ENCODE measurements at places on chromosomes 3 and 15. TPM values are rescaled to one million over a fixed set of nuclear protein-coding genes. Genes with fewer than 3 reads are reported as not detected.

DNA sequence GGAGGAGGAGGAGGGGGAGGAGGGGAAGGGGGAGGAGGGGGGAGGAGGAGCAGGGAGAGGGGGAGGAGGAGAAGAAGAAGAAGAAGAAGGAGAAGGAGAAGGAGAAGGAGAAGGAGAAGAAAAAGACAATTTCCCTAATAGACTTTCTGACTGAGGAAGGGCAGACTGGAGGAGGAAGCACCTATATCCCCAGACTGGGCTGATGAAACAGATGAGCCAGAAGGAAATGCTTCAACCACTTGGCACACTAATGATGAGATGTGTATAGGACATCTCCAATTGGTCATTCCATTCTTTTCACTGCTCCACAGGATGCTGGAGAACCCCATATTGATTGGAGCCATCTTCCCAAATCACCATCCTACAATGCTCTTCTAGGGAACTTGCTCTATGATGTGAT lies 69.9 kb downstream of the LYZL4 start:
- H3K4me1 ChIP-seq: no peaks in the 10 kb centered on the region
- H3K4me3 ChIP-seq: no peak overlapping the region
- DNase-seq: no peak
- H3K36me3 ChIP-seq: no peaks in the 10 kb centered on the region
- H3K27ac ChIP-seq: no peak overlapping the region

- no peaks in the 10 kb centered on the region for H3K36me3 ChIP-seq
- H3K27ac ChIP-seq: peak overlapping the region; percentile 50
- DNase-seq: no peak
- H3K4me3 ChIP-seq: no peak overlapping the region
- peaks cover 10% of the 10 kb centered on the region for H3K4me1 ChIP-seq
- H3K27me3 ChIP-seq: no peaks in the 10 kb centered on the region
Observed at GRCh38 chr15:38991126-38991525, 426.5 kb upstream of the RASGRP1 start.

- no peak for DNase-seq
- H3K4me1 ChIP-seq: peaks cover 34% of the 10 kb centered on the region
- no peaks in the 10 kb centered on the region for H3K36me3 ChIP-seq
- no peak overlapping the region for H3K4me3 ChIP-seq
Observed at GRCh38 chr3:12755754-12756153, 3.3 kb downstream of the TMEM40 start.

GRCh38 chr3:139586420-139587017 lies 47.0 kb upstream of the RBP1 start:
- H3K4me1 ChIP-seq: no peaks in the 10 kb centered on the region
- no peak overlapping the region for H3K4me3 ChIP-seq
- no peak for DNase-seq
- no peaks in the 10 kb centered on the region for H3K27me3 ChIP-seq
- H3K27ac ChIP-seq: no peak overlapping the region

DNA sequence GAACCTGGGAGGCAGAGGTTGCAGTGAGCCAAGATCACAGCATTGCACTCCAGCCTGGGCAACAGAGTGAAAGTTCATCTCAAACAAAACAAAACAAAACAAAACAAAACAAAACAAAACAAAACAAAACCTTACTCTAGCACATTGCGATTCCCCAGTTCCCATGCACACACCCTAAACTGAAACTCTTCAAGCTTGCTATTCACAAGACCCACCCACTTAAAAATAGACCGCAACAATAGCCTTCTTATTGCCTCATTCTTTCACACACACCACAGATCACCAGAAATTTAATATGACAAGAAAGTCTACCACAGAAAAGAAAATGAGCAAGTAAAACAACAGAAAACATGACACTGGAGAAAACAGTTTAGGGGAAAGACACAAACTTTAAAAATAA lies 598.4 kb downstream of the FHIT start:
- no peaks in the 10 kb centered on the region for H3K27me3 ChIP-seq
- H3K4me3 ChIP-seq: no peak overlapping the region
- no peak for DNase-seq
- H3K4me1 ChIP-seq: no peaks in the 10 kb centered on the region
- H3K27ac ChIP-seq: peak overlapping the region; percentile 17

GRCh38 chr15:27989838-27990237 lies 109.3 kb downstream of the OCA2 start:
- no peak overlapping the region for H3K27ac ChIP-seq
- no peaks in the 10 kb centered on the region for H3K36me3 ChIP-seq
- no peaks in the 10 kb centered on the region for H3K4me1 ChIP-seq
- no peak overlapping the region for H3K4me3 ChIP-seq
- H3K27me3 ChIP-seq: no peaks in the 10 kb centered on the region
- DNase-seq: no peak

- DNase-seq: no peak
- no peaks in the 10 kb centered on the region for H3K36me3 ChIP-seq
- H3K4me1 ChIP-seq: no peaks in the 10 kb centered on the region
- no peaks in the 10 kb centered on the region for H3K27me3 ChIP-seq
- H3K27ac ChIP-seq: no peak overlapping the region
Observed at GRCh38 chr3:117447419-117447818, 737.8 kb downstream of the TUSC7 start.

- DNase-seq: no peak
- H3K36me3 ChIP-seq: no peaks in the 10 kb centered on the region
- no peak overlapping the region for H3K4me3 ChIP-seq
- H3K27me3 ChIP-seq: no peaks in the 10 kb centered on the region
Observed at GRCh38 chr3:171219258-171219657, 192.7 kb upstream of the SLC2A2 start.

- H3K36me3 ChIP-seq: no peaks in the 10 kb centered on the region
- peak overlapping the region; percentile 50 for H3K27ac ChIP-seq
- peak overlapping the region; percentile 50 for H3K4me3 ChIP-seq
- no peak for DNase-seq
Observed at GRCh38 chr3:54123003-54123775, 837 bp downstream of the CACNA2D3 start.

DNA sequence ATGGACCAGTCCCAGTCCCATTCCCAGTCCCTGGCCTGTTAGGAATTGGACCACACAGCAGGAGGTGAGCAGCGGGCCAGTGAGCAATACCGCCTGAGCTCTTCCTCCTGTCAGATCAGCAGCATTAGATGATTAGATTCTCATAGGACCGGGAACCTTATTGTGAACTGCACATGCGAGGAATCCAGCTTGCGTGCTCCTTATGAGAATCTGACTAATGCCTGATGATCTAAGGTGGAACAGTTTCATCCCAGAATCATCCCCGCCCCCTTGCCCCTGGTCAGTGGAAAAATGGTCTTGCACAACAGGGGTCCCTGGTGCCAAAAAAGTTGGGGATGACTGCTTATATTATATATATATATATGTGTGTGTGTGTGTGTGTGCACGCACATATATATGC lies 63.1 kb downstream of the IFT57 start:
- H3K36me3 ChIP-seq: peaks cover 4% of the 10 kb centered on the region
- H3K4me1 ChIP-seq: no peaks in the 10 kb centered on the region
- no peak overlapping the region for H3K4me3 ChIP-seq
- H3K27me3 ChIP-seq: no peaks in the 10 kb centered on the region
- no peak for DNase-seq

Gene NEK10
- 17.5 TPM for total RNA-seq

DNA sequence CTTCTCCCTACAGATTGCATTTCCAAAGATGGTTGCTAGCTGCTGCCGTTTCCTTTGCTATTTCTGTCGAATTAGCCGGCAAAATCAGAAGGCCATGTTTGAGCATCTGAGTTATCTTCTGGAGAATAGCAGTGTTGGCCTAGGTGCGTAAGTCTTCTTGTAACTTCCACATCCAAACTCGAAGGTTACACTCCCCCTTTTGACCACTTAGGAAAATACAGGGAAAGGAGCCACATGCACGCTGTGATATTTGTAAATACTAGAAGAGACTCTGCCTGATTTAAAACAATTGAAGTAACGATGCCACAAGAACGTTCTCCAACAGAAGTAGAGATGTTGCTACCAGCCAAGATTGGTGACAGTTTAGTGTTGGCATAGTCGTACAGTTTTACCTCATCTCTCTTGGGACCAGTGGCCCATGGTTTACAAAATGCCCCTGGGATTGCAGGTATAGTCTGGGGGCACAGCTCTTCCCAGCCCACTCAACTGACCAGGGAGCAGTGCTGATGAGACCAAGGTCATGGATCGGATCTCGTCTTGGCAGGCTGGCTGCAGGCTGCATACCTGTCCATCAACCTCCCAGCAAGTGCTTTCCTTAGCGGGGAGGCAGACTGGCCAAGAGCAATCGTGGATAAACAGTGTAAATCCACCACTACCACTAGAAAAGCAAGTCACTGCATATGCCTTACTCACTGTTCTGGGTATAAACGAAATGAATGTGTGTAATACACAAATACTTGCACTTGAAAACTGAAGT lies 268.4 kb upstream of the CHRM5 start:
- no peaks in the 10 kb centered on the region for H3K4me1 ChIP-seq
- no peaks in the 10 kb centered on the region for H3K36me3 ChIP-seq
- no peak overlapping the region for H3K27ac ChIP-seq
- DNase-seq: no peak

Gene ALDH1L1
- 32.4 TPM for total RNA-seq

DNA sequence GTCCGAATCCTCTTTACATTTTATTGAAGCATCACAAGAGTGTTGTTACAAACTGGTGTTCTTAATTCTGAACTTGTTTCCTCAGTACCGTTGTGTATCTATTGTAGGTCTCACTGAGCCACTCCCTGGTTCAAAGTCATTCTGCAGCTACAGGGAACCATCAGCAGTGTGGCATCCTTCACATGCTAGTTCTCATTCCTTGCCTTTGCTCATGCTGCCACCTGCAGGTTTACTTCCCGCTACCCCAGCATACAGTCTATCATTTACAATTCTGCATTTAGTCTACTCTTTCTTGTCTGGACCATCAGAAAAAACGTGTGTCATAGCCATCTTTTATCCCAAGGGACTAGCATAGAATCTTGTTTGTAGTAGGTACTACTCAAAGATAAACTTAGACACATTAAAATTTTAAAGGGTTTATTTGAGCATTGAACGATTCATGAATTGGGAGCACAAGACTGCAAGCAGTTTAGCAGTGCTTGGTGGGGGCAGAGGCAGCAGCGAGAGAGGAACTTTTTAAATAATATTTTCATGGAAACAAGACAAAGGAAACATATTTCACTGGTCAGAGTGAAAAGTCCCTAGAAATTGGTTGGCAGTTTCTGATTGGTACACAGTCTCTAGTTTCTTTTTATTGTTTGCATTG lies 402.1 kb downstream of the CADM2 start:
- no peak overlapping the region for H3K27ac ChIP-seq
- no peaks in the 10 kb centered on the region for H3K4me1 ChIP-seq
- no peaks in the 10 kb centered on the region for H3K36me3 ChIP-seq
- no peak overlapping the region for H3K4me3 ChIP-seq
- DNase-seq: no peak

- no peak for DNase-seq
- H3K4me3 ChIP-seq: no peak overlapping the region
- no peaks in the 10 kb centered on the region for H3K27me3 ChIP-seq
- no peak overlapping the region for H3K27ac ChIP-seq
- no peaks in the 10 kb centered on the region for H3K4me1 ChIP-seq
- H3K36me3 ChIP-seq: no peaks in the 10 kb centered on the region
Observed at GRCh38 chr15:48858401-48858800, 19.5 kb upstream of the EID1 start.

- no peaks in the 10 kb centered on the region for H3K4me1 ChIP-seq
- no peak overlapping the region for H3K4me3 ChIP-seq
- DNase-seq: no peak
- no peaks in the 10 kb centered on the region for H3K27me3 ChIP-seq
Observed at GRCh38 chr3:85475346-85475745, 516.6 kb downstream of the CADM2 start.

- H3K27me3 ChIP-seq: no peaks in the 10 kb centered on the region
- no peak for DNase-seq
- no peak overlapping the region for H3K4me3 ChIP-seq
- no peaks in the 10 kb centered on the region for H3K36me3 ChIP-seq
- H3K27ac ChIP-seq: no peak overlapping the region
Observed at GRCh38 chr3:32026593-32026992, 45.0 kb downstream of the ZNF860 start.

DNA sequence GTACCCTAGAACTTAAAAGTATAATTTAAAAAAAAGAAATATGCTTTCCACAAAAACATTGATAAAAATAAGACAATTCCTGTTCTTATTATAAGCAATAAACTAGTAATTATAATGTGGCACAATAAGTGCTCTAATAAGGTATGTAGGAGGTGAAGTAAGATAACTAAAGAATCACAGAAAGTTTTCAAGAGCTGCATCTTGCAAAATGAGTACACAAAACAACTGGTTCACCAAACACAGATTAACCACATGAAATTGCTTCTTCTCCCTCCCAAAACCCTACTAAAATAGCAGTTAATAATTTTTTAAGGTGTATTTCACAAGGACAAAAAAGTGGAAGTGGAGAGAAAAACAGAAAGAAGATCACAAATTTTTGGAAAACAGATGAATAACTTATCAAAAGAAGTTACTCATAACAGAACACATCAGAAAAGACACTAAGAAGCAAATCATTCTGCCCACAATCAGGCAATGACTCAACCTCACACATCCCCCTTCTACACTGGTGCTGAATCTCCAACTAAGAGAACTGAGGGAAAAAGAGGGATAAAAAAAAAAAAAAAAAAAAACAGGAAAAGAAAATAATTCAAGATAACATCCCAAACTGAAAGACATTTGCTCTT lies 64.2 kb downstream of the TBC1D5 start:
- no peak overlapping the region for H3K27ac ChIP-seq
- no peaks in the 10 kb centered on the region for H3K27me3 ChIP-seq
- H3K36me3 ChIP-seq: no peaks in the 10 kb centered on the region
- H3K4me1 ChIP-seq: no peaks in the 10 kb centered on the region

DNA sequence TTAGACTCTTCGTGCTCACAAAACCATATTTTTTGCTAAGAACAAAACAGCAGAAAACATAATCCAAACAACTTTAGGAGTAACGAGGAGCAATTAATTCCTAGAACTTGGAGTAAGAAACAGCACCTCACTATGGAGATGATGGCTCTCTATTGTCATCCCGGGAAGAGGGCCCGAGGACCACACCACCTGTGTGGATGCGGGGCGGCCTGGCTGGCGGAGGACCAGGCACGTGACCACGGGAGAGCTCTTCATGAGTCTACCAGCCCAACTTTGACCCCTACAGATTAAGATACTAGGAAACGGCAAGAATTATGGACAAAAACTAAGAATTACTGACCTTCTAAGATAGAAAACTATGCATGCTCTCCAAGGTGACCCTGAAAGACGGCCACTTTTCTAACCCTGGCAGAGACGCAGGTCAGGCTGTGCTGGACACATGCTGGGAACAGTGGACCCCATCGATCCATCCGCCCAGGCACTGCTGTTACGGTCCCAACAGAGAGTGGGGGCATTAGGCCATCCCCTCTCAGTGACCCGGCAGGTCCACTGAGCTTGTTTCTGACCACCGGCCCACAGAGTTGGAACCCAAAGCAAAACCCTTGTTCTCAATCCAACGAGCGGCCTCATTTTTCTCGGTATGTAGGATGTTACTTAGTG lies 13.1 kb upstream of the OCA2 start:
- peaks cover 68% of the 10 kb centered on the region for H3K36me3 ChIP-seq
- no peak overlapping the region for H3K27ac ChIP-seq
- no peak overlapping the region for H3K4me3 ChIP-seq
- peaks cover 6% of the 10 kb centered on the region for H3K4me1 ChIP-seq
- no peak for DNase-seq

All from heart right ventricle (tissue), 16 donors.